ENCODE measurements at places on chromosomes 1 and 21.

DNA sequence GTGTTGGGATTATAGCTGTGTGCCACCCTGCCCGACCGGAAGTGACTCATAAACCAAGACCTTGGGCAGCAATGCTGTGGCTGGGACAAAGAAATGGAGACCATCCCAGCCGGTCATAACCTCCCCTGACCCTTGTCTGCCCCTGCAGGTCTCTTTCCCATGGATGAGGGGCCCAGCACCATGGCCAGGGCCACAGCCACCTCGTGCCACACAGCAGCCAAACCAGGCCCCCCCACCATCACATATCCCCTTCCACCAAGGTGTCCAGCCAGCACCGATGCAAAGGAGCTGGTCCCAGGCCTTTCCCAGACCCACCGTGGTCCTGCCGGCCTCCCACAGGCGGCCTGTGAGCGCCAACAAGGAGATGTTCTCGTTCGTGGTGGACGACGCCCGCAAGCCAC is 42.2 kb downstream of the FHAD1 start:
- DNase-seq = no peak

GRCh38 chr1:183226963-183227362 is 40.9 kb downstream of the LAMC2 start:
- DNase-seq = no peak

DNA sequence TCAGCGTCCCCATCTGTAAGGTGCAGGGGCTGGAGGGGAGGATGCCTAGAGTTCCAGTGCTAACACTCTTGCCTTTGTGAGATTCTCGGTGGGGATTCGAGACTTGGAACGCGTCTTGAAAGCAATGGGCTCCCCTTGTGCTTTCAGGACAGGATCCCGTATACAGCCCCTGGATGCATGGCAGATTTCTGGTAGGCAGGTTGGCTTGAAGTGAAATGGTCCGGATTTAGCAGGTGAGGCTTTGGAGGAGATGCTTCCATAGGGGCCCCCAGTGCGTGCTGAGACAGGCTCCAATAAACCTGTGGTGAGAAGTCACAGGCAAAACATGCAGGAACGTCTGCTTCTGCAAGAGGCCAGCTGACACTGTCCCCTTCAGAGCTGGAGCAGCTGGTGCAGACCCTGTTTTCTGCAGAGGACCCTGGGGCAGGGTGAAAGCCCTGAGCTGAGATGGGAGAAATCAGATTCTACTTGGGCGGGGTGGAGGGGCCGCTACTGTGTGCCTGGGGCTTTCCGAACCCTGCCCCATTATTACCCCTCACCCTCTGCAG is 270.4 kb downstream of the PTPRU start:
- DNase-seq = no peak

DNA sequence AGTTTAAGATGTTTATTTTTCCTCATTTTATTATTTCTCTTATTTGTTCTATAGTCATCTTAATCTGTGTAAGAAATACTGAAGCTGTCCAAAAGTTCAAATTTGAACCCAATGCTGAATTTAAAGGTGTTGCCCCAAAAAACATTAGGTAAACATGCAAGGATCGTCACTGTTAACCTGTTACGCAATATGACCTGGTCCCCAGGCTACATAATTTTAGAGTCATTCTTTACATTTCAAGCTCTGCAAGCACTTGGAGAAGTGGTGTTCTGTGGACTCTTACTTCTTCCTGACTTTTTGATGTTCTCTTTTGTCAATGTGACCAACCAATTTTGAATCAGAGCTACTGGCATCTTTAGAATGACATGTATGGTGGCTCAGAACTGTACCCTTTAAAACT is 106.0 kb downstream of the CLIC6 start:
- no peak for DNase-seq

DNA sequence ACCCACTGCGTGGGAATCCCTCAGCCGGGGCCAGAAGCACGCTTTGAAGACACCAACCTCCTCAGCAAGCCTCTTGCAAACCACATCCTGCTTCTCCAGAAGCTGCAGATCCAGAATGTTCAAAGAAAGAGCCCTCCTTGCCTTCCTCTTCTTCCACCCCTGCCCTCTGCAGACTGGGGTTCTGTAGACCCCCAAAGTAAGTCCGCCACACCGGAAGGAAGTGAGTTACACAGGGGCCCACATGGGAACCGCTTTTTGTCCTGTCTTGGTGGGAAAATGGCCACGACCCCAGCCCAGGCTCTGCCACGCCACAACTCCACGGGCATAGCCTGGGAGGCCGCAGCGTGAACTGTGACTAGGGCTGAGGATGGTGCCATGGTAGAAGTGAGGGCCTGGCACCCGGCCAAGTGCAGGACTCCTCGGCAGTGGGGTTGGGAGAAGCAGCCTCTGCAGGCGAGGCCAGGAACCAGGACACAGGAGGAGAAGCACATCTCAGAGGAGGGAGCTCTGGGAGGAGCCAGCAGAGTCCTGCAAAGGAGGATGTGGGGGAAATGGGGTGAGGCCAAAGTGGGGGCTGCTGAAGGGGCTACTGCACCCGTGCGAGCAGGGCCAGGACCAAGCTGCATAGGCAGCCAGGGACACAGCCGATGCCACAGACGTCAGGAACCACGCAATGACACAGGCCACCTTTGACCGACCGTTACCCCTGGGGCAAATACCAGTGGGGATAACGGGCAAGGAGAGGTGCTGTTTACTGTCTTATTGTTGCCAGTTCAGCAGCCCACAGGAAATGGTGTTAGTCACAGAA is 30.9 kb downstream of the PDE9A start:
- no peak for DNase-seq

DNA sequence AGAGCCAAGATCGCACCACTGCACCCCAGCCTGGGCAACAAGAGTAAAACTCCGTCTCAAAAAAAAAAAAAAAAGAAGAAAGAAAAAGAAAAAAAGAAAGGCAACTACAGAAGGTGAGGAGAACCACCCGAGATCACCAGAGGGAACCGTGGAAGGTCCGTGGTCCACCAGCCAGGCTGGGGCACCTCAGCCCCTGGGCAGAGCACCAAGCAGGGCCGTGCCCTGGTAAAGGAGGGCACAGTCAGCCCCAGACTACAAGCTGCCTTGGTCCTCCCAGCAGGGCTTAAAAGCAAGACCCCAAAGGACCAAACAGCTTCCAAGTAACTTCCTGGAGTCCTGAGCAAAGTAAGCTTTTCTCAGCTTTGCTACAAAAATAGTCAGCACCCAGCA is 8.8 kb upstream of the SAMD11 start:
- DNase-seq = no peak

DNA sequence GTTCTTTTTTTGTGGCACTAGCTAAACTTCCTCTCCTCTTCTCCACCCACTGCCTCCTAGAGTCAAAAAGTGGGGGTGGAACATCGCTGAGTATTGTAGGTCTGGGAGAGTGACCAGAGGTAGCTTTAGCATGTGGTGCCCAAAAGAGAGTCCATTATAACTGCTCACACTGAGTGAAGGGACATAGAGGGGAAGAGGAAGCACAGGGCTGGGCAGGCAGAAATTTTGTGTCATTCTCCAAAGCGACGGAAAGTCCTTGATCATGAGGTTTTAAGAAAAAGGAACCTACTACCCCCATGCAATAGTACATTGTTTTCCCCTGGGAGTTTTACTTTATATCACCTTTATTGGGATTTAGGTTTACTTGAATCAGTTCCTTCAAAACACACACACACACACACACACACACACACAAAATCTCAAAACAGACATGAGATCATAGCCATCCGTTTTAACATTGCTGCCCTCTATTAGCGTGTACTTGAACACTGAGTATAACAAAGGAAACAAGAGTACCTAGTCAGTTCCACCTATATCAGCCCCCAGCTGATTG is 4.1 kb downstream of the CD84 start:
- no peak for DNase-seq

DNA sequence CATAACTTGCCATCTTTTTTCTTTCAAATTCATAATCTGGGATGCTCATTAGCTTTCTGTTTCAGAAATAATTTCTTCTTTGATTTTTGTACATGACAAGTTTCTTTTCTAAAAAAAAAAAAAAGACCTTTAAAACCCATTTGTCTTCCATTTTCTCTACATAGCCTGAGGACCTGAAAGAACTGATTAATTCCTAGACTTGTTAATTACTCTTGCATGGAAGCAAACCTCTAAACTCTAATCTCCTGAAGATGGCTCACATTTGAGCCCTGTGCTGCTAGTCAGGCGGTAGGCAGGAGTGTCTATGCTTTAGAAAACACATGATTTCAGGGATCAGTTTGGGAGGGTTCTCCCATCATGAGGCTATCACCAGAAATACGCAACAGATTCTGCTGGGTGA is 152.0 kb downstream of the KAZN start:
- no peak for DNase-seq

- DNase-seq = no peak
Observed at GRCh38 chr1:243719476-243719875, 130.6 kb downstream of the AKT3 start.

- DNase-seq = peak; percentile 26
Observed at GRCh38 chr1:61640531-61641530, 84.1 kb downstream of the TM2D1 start.

DNA sequence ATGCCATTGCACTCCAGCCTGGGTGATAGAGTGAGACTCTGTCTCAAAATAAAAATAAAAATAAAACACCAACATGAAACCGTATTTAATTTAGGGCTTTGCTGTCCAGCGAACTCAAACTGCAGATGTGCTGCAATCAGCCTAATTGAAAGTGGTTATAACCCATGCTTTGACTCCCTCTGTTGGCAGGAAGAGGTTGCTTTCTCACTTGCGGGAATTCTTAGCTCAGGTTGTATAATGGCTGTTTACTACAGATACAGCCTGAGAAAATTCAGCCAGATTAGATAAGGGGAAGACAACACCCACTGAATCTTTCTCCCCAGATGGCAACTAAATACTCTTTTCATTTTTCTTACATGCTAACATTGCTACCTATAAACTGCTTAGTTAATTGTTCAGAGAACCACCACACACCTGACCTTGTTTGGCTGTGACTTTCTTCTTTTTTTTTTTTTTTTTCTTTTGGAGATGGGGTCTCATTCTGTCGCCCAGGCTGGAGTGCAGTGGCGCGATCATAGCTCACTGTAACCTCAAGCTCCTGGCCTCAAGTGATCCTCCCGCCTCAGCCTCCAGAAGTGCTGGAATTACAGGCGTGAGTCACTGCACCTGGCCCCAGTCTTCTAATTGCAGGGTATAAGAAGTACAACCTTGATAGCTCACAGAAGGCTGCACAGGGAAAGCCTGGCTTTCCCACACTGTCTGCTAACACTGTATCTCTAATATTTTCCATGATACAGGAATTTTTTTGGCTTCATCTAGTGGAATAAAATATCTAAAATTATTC is 34.6 kb downstream of the DNTTIP2 start:
- DNase-seq = peak; percentile 83

GRCh38 chr1:61226791-61227567 is 144.6 kb downstream of the NFIA start:
- no peak for DNase-seq

- no peak for DNase-seq
Observed at GRCh38 chr1:218494449-218494852, 149.3 kb downstream of the TGFB2 start.

- DNase-seq = peak; percentile 17
Observed at GRCh38 chr1:226425431-226426031, 17.6 kb upstream of the PARP1 start.

GRCh38 chr1:226980122-226980560 is 40.0 kb downstream of the COQ8A start:
- DNase-seq = no peak

GRCh38 chr1:25026730-25027450 is 96.8 kb upstream of the RUNX3 start:
- DNase-seq = no peak
